ENCODE measurements at places on chromosomes 1 and 21.

DNA sequence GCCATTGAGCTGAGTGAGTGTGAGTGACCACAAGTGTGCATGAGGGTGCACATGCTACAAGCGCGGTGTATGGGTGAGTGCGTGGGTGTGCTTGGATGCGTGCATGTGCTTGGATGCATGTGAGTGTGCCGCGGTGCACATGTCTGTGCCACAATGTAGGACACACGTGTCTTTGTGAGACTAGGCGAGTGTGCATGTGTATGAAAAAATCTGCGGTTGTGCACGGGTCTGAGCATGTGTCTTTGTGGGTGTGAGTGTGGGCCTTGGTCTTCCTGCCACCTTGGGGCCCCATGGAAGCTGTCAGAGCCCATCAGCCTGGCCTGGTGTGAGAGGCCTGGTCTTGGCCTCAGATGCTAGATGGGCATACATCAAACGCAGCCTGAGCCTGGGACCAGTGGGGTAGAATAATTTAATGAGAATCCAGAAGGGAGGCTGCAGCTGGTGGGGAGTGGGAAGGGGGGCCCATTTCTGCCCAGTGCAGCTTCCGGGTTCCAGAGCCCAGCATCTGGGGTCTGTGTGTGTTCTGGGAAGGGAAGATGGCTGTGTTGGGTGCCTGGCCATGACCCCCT lies 103.9 kb upstream of the SLC2A1 start:
- no peak for DNase-seq

DNA sequence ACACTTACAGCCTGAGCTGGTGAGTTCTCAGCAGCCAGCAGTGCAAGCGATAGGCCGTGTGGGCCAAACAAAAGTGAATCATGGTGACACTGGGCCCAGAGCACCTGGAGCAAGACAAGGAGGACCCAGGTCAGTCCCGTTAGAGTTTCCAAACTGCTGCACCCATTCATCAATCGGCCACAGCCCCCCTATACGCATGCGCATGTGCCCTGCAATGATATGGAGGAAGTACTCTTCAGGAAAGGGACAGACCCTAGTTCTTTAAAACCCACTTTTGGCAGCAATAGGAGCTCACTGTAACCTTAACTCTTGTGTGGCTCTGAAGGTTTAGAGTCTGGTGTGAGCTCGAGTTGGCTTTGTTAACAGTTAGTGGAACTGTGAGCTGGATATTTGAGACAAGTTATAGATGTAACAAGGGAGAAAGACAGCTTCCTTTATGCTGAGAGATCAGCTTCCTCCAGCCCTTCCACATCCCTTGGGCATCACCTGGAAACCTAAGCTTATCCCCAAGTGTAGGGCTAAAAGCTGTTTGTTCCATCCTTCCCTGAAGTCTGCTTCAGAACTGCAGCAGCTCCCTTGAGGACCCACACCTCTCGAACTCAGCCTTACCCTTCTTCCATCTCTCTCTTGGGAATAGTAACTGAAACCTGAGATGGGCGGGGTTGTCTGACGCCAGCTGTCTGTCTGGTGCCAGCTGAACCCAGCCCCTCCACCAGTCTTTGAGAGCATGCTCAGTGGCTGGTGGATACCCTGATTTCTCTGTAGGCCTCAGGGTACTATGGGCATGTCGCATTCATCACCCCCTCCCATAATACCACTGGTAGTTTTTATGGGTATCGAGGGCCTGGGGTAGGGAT lies 17.7 kb downstream of the NMNAT1 start:
- DNase-seq = no peak

- no peak for DNase-seq
Observed at GRCh38 chr1:59511476-59512465, 214.9 kb downstream of the FGGY start.

GRCh38 chr1:218946147-218946546 lies 227.5 kb upstream of the LYPLAL1 start:
- no peak for DNase-seq

GRCh38 chr21:36511484-36512220 lies 31.7 kb upstream of the CLDN14 start:
- no peak for DNase-seq

GRCh38 chr1:67700692-67701410 lies 15.8 kb downstream of the GADD45A start:
- no peak for DNase-seq

DNA sequence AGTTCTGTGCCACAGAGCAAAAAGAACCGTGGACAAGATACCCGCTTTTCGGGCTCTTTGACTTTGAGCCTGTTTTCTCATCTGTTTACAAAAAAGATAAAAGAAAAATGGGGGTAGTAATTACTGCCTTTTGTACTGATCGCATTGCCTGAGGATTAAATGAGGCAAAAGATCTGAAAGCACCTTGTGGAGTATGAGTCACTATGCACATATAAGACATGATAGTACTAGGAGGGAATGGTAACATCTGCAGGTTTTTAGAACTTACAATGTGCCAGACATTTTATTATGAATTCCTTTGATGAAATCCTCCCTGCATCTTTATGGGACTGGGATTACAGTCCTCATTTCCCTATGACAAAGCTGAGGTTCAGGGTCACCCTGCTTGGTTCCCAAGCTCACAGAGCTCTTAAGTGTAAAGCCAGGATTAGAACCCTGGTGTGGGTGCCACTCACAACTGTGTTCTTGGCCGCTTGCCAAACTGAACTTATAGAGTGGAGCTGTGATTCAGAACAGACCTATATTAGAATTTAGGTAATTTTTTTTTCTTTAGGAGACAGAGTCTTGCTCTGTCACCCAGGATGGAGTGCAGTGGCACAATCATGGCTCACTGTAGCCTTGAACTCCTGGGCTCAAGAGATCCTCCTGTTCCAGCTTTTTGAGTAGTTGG lies 1.8 kb downstream of the DISC1 start:
- no peak for DNase-seq

DNA sequence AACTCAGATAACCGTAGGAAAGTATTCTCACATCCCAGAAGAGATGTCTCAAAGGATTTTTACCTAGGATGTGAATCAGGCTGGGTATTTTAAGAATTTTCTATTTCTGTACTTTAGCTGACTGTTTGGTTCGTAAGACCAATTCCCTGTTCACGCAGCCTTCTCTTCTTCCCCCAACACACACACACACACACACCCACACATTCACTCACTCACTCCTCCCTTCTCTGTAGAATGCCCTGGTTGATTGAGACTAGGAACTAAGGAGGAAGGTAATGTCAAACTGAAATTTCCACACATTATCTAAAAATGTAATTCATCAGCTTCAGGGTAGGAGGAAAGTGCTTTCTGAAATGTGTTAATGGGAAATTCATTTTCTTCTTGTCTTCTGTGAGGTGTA lies 43.5 kb downstream of the ELAVL4 start:
- no peak for DNase-seq

- no peak for DNase-seq
Observed at GRCh38 chr1:236072001-236072400, 7.1 kb upstream of the NID1 start.

GRCh38 chr21:40757366-40757765 lies 89.6 kb downstream of the DSCAM start:
- no peak for DNase-seq

GRCh38 chr1:106717591-106717990 lies 338.9 kb upstream of the PRMT6 start:
- DNase-seq = no peak

DNA sequence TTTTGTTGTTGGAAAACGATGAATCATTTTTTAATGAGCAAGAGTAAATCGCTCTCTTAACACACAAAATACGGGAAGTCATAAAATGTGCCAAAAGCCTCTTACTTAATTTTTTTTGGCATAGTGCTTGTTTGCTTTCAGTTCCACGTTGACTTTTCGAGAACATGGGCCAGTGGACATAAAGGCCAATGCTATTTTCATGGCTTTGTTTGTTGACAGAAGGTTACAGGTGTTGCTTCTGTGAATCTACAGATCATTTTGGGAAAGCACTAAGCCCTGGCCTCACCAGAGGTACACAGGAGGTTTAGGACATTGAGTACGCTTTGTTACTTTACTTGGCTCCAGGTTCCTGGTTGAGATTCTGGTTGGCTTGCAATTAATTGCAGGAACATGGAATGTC lies 199.4 kb upstream of the HMCN1 start:
- no peak for DNase-seq

GRCh38 chr1:64882574-64883255 lies 83.6 kb downstream of the JAK1 start:
- DNase-seq = no peak

GRCh38 chr1:42529724-42530181 lies 66.7 kb downstream of the CCDC30 start:
- DNase-seq = no peak

- DNase-seq = no peak
Observed at GRCh38 chr1:118588566-118588965, 399.6 kb downstream of the TBX15 start.

GRCh38 chr1:173017792-173018191 lies 32.9 kb downstream of the TNFSF18 start:
- no peak for DNase-seq

GRCh38 chr21:40631211-40631610 lies 215.7 kb downstream of the DSCAM start:
- DNase-seq = no peak

- peak; percentile 34 for DNase-seq
Observed at GRCh38 chr1:8023287-8023994, 2.7 kb downstream of the ERRFI1 start.

DNA sequence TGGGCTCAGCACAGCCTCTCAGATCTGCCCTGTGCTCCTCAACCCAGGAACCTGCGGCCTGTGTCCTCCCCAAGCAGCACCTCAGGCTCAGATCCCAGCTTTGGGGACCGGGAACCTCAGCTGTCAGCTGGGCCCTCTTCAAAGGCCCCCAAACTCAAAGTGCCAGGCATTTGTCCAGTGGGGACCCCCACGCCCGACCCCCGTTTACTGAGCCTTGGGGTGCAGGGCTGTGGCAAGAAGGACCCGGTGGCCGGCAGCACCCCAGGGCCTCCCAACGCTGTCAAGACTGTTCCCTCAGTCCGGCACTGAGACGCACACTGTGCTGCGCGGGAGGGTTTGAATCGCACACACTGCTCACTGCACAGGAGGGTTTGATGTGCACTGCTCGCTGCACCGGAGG lies 35.0 kb downstream of the MORN1 start:
- no peak for DNase-seq

- no peak for DNase-seq
Observed at GRCh38 chr21:45768011-45768739, 124.7 kb downstream of the PCBP3 start.

DNA sequence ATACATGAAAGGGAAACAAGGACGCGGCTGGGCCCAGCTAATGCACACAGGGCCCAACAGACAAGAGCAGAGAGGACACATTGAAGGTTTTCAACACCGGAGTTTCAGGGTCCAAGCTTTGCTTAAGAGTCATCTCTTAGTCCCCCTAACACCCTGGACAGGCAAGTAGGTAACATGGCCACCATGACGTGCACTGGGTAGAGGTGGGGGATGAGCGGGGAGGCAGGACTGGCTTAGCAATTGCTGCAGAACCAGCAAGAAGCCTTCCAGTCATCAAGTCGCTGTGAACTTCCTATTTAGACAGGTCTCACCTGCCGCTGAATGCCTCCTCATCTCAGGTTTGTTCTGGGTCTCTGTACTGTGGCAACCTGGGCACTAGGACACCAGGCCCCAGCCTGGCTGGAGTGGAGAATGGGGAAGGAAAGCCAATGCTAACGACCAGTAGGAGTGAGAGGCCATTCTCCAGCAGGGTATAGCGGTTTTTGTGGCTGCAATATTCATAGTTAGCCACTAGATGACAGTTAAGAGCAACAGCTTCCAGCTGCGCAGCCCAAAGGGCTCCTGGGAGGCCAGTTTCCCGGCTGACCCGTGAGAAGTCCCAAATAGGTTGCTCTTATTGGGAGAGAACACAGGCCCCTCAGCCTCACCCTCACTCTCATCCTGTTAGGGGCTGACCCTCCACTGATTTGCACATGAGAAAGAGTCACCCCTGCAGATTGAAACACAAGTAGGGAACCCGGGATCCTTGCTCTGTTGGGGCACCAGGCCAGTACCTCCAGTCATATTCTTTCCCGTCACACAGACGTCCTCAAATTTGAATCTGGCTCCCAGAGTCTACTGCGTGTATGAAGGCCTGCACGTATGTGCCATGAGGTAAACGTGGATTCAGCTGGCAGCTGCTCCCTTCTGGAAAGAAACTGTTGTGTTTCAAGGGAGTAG lies 6.0 kb upstream of the PIGC start:
- peak; percentile 64 for DNase-seq

DNA sequence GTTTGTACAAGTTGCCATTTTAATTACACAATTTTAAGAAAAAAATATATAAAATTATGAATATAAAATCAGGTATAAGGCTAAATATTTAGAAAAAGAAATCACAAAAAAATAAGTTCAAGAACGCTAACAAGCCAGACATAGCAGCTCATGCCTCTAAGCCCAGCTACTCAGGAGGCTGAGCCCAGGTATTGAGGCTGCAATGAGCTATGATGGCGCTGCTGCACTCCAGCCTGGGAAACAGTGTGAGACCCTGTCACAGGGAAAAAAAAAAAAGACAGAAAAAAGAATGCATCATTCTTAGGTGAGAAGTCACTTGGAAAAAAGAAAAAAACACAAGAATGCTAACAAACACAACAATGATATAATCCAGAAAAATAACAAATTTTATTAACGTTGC lies 112.3 kb upstream of the PRDX6 start:
- DNase-seq = no peak

GRCh38 chr1:60697204-60697994 lies 385.0 kb upstream of the NFIA start:
- no peak for DNase-seq

DNA sequence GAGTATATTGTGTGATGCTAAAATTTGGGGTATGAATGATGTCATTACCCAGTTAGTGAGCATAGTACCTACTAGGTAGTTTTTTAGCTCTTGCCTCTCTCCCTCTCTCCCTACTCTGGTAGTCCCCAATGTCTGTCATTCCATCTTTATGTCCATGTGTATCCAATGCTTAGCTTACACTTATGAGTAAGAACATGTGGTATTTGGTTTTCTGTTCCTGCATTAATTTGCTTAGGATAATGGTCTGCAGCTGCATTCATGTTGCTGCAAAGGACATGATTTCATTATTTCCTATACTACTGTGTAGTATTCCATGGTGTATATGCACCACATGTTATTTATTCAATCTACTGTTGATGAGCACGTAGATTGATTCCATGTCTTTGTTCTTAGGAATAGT lies 54.4 kb upstream of the NEGR1 start:
- DNase-seq = no peak

DNA sequence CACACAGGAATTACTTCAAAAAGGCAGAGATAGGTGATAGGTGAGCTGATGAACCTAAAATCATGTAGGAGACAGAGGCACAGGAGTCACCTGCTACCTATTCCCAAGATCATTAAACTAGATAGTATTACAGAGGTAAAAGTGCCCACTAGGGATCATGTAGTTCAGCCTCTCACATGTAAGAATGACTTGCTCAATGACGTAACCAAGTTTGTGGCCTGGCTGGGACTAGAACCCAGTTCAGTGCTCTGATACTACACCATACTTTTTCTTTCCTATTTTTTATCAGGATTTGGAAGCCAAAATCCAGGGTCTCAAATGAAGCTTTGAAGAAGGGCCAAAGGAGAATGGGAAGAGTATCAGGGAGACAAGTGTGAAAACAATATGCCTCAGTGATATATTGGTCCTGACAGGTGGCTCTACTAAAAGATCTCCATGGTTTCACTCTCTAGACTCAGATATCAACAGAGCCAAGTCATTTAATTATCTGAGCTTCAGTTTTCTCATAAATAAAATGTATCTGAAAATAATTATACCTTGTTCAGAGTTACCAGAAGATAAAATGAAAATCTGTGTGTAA lies 87.3 kb upstream of the SLFNL1 start:
- DNase-seq = no peak
